ENCODE measurements at places on chromosomes 12 and 14.

DNA sequence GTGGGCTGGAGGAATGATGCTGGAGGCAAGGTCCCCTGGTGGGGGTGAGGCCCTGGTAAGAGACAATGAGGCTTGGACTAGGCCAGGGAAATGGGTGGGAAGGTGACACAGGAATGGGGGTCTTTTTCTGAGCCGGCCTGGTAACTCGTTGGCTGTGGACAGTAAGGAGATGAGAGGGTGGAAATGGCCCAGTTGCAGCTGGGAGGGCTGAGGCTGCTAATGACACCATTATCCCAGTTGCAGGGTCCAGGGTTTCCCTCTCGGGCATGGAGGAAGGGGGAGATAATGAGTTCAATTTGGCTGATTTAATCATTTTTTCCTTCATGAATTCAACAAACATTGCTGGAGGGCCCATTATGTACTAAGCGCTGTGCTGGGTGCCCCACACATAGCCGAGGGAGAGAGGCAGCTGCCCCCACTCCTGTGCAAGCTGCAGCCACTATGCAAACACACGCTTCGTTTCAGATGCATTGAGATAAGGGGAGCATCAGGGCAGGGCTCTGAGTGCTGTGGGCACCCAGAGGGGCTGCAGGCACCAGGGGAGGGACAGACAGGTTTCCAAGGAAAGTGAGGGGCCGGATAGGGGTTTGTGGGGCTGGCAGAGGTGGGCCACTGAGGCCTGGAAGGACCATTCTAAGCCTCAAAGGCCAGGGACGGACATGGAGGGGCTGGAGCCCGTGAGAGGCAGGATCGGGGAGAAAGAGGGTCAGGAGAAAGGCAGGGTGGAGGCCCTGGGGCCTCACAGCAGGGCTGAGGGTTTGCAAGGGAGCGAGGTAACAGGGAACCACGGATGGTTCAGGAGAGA lies 43.2 kb upstream of the MEG3 start:
- peak; percentile 25 for DNase-seq

DNA sequence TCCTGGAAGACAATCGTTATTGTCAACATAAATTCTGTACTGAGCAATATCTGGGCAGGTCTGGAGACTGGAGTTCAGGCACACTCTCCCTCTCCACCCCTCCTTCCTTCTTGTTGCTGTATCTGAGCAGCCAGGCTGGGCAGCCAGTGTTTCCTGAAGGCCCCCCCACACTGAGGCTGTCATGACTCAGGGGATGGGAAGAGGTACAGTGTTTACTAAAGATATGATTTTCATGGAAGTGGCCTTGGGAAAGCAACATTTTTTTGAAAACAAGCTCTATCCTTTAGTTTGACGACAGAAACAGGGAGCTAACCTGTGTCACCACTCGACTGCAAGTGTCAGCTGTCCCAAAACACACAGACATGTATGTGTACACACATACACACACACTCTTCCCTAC lies 1485.4 kb upstream of the TMEM132C start:
- DNase-seq, result no peak

DNA sequence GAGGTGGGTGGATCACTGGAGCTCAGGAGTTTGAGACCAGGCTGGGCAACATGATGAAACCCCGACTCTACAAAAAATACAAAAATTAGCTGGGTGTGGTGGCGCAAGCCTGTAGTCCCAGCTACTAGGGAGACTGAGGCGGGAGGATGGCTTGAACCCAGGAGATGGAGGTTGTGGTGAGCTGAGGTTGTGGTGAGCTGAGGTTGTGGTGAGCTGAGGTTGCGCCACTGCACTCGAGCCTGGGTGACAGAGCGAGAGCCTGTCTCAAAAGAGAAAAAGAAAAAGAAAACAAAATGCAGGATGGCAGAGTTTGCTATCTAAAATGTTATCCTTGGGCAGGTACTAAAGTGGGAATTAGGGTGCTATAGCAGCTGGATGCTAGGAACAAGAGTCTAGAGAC lies 10.8 kb upstream of the GPRC5A start:
- no peak for DNase-seq

DNA sequence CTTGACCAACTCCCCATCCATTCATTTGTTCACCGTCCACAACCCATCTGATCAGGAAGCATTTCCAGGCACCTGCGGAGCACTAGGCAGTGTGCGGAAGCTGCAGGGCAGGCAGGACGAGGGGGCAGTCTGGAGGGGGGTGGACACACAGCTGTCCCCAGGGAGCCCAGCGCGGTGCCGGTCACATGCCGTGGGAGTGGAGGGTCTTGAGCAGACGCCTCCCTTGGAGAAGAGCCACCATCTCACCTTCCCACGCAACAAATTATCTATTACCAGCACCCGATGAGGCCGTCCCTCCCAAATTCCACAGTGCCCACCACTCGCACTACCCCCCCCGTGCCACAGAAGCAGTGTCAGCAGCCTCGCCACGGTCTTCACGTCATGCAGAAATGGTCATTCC lies 10.8 kb downstream of the DLK1 start:
- DNase-seq, result no peak
